ENCODE measurements at places on chromosomes 3 and 15.

- DNase-seq = no peak
These were observed 39.0 kb downstream of the UNC13C start for GRCh38 chr15:54017251-54017650.

- DNase-seq = no peak
These were observed 36.4 kb upstream of the TMEM45A start for GRCh38 chr3:100455841-100456550.

DNA sequence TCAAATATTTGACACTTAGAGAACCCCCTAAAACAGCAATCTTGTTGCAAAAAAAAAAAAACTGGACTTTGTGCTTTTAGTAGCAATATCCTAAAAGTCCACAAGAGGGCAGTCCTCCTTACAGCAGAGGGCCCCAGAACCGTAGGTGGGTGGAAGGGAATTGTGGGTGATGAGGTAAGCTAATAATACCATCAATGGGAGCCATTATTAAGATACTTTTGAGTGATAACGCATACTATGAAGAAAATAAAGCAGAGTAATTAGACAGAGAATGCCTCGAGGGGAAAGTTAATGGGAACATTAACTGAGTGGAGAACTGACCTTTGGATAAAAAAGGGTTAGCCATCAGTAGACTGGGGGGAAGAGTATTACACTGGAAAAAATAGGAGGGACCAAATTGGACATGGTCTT lies 229.9 kb downstream of the THRB start:
- peak; percentile 63 for DNase-seq

- DNase-seq = no peak
These were observed 2.7 kb downstream of the VGLL3 start for GRCh38 chr3:86988235-86988634.

- peak; percentile 26 for DNase-seq
These were observed 7.1 kb upstream of the SLC30A4 start for GRCh38 chr15:45529613-45530012.

GRCh38 chr3:16550676-16551341 lies 37.3 kb upstream of the RFTN1 start:
- peak; percentile 92 for DNase-seq

DNA sequence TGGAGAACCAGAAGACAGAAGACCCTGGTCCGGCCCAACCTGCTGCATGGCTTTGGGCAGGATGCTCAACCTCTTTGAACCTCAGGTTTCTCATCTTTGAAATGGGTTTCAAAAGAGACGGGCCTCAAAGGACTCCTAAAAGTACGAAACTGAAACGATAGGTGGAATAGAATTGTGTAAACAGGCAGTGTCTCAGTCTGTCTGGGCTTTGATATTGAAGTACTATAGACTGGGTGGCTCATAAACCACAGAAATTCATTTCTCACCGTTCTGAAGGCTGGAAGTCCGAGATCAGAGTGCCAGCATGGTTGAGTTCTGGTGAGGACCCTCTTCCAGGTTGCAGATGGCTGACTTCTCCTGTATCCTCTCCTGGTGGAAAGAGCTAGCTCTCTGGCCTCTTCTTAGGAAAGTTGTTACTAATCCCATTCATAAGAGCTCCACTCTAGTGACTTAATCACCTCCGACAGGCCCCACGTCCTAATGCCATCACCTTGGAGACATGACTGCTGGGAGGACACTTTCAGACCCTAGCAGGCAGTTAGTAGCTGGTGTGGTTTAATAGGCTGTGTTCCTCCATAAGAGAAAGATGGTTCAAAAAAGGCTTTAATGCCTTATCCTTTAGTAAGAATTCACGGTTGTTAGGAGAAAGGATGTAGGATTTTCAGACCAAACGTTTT lies 35.7 kb downstream of the SSUH2 start:
- DNase-seq = no peak

GRCh38 chr3:176795891-176796290 lies 401.4 kb downstream of the TBL1XR1 start:
- no peak for DNase-seq

- no peak for DNase-seq
These were observed 108.4 kb upstream of the DCBLD2 start for GRCh38 chr3:99009851-99010250.

- no peak for DNase-seq
These were observed 65.6 kb downstream of the SLCO3A1 start for GRCh38 chr15:91919014-91919534.

- peak; percentile 90 for DNase-seq
These were observed 1.4 kb downstream of the PLEKHO2 start for GRCh38 chr15:64842986-64843561.

DNA sequence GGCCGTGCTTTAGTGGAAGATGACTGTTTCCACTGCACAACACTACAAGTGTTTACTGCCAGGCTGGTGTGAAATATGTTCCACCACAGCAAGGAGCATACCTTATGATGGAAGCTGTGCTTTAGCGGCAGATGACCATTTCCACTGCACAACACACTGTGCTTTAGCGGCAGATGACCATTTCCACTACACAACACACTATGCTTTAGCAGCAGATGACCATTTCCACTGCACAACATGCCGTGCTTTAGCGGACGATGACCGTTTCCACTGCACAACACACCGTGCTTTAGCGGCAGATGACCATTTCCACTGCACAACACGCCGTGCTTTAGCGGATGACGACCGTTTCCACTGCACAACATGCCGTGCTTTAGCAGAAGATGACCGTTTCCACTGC lies 2.8 kb downstream of the ZNF717 start:
- DNase-seq = no peak

DNA sequence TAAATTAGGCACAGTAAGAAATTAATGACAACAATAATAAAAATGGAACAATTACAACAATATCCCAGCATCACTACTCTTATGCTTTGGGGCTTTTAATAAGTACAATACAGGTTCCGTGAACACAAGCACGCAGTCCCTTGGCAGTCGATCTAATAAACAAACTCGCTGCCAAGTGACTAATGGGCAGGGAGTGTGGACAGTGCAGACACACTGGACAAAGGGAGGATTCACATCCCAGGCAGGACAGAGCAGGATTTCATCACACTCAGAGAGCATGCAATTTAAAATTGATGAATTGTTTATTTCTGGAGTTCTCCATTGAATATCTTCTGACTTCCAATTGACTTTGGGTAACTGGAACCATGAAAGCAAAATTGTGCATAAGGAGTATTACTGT lies 524.1 kb upstream of the CFAP20DC start:
- DNase-seq = no peak

DNA sequence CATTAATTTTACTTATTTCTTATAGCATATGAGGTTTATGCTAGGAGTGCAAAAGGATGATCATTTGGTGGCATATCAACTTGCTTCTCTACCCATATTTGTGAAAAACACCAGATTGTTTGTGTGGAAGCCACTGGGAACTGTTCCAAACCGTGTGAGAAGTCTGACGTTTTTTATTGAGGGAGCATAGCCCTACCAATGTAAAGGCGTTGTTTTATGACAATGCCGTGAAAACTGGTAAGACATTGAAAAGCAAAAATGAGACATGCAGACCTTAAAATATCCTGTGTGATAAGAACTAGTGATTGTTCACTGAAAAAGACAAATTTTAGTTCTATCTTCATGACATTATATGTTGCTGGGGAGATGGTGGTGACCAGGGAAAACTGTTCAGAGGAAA lies 87.8 kb downstream of the CHL1 start:
- DNase-seq = no peak

DNA sequence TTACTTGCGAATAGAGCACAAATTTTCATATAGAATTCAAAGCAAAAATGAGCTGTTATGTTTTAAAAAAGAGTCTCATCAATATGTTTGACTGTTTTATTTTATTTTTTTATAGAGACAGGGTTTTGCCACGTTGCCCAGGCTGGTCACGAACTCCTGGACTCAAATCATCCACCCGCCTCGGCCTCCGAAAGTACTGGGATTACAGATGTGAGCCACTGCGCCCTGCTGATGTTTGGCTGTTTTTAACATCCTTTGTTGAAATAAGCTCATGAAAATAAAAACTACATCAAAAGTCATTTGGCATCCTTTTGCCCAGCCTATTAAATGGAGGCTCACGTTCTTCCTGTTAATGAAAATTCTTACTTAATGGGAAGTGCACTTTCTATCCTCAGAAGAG lies 154.7 kb downstream of the ATP10A start:
- DNase-seq = no peak

DNA sequence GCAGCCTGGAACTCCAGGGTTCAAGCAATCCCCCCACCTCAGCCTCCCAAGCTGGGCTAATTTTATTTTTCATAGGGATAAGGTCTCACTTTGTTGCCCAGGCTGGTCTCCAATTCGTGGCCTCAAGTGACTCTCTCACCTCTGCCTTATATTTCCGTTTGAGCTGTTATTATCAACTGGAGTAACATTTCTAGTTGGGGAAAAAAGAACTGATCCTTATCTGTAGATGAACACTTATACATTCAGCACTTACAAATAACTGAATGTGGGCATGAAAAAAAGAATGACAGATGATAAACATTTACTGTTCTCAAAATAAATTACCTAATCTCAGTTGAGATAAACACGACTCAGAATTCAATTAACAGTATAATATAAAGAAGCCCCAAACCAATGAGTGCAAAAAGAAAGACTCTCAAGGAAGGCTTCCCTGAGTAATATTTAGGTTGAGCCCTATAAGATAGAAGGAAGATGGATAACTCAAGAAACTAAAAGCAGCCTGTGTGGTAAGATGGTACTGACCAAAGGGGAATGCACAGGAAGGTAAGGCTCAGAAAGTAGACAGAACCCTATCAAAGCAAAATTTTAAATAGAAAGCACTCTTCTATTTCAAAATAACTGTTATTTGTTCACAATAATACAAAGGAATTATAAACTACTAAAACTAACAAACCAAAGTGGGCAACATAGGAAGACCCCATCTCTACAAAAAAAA lies 11.8 kb downstream of the UBE3A start:
- DNase-seq = no peak

DNA sequence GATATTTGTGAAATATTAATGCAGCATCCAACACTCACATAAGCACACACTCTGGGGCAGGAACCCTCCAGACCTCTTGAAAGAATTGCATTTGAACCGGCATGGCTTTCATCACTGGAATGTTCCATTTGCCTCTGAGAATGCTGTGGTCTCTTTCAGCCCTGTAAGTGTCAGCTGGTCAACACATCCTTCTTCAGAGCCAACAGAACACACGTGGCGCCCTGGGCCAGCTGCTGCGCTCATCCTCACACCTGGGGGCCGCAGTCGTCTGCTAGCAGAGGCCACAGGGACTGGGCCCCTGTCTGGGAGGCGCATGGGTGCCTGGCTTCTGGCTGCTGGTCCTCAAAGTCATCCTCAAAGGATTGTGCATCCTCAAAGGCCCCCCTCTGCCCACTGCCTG lies 71.4 kb upstream of the HERC1 start:
- DNase-seq = no peak

GRCh38 chr3:195447201-195447600 lies 4.4 kb upstream of the ACAP2 start:
- DNase-seq = no peak

DNA sequence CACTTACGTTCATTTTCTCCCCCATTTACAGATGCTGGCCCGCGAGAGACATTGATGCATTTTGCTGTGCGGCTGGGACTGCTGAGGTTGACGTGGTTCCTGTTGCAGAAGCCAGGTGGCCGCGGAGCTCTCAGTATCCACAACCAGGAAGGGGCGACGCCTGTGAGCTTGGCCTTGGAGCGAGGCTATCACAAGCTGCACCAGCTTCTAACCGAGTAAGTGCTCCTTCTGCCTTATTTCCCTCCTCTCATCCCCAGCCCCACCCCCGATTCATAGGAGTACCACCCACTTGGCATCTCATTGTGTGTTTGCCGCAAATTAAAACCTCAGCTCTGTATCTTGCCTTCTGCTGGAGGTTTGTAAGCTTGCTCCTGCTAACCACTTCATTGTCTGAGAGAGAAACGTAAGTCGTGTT lies 163.3 kb downstream of the AKAP13 start:
- peak; percentile 41 for DNase-seq

- DNase-seq = no peak
These were observed 112.5 kb downstream of the STT3B start for GRCh38 chr3:31645256-31645655.

DNA sequence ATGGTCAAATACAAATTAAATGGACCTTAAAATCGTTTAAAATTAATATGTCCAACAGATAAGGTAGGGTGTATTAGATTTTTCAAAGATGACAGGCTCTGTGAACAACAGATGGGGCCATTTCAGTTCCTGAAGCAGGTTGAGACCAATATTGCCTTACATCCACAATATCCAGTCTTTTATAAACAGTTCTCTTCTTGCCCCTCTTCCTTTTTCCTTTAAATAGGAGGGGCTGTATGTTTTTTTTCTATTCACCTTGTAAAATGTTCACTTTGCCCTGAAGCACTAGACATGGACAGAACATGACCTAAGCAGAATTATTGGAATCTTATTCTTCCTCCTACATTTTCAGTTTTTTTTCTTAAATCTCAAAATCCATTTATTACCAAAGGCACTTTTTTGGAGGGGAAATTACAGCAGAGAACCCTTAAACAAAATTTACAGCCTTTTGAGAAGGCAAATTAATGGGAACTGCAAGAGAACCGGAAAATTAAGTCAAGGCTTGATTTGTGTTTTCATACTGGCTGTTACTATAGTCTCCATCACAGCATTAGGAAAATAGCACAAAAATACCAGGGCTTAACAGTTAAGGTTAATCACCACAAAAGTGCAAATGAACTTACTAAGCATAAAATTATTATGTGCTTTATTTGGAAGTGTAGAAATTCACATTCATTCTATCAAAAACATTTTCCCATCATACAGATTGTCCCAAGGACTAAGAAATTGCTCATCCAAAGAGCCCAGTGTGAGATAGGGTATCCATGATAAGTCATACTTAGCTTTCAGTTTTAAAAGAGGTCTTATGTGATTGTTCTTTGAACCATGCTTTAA lies 55.8 kb downstream of the CMSS1 start:
- DNase-seq = no peak

- DNase-seq = peak; percentile 68
These were observed 17.6 kb downstream of the ADAM10 start for GRCh38 chr15:58731756-58732535.

DNA sequence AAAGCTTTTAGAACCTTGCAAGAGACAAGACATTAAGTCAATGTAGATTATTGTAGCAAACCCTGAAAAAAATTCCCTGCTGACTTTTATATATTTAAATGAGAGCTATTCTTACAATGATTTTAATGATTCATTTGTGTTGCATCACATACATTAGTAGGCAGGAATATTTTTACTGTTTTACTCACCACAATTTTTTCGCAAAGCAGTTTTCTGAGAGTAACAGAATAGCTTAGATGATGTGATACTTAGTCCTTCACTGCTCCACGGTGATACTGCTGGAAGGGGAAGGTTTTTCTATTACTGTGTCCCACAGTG lies 43.9 kb upstream of the CLRN1 start:
- DNase-seq = peak; percentile 59

- no peak for DNase-seq
These were observed 45.4 kb upstream of the TSC22D2 start for GRCh38 chr3:150362515-150363302.

- DNase-seq = peak; percentile 72
These were observed 132.2 kb downstream of the KLF13 start for GRCh38 chr15:31458596-31459399.

GRCh38 chr3:188198760-188199327 lies 44.9 kb downstream of the LPP start:
- no peak for DNase-seq
